ENCODE measurements at places on chromosomes 6 and 20.
A peak's percentile ranks its signal among the peaks of the same experiment; 100 is the strongest.

- DNase-seq: no peak
Observed at GRCh38 chr6:167247814-167248595, 43.1 kb upstream of the UNC93A start.

- no peak for DNase-seq
Observed at GRCh38 chr6:41850861-41851260, 44.3 kb downstream of the USP49 start.

DNA sequence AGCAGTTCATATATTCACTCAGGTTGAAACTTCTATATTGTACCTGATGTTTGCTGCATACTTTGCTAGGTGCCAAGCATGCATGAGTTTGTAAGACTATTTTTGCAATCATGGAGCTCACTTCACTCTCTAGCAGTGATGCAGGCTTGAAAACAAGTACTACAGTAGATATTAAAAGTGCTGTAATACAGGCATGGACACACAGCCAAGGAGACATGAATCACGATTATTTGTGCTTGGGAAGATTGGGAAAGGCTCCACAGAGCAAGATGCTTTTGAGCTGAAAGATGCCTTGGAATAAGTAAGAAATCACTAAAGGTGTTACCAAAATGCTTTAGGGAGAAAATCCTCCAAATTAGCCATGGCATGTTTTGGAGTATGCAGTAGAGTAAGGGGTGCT lies 427.4 kb downstream of the UTRN start:
- DNase-seq: no peak

- DNase-seq: no peak
Observed at GRCh38 chr20:21529863-21530262, 16.0 kb upstream of the NKX2-2 start.

DNA sequence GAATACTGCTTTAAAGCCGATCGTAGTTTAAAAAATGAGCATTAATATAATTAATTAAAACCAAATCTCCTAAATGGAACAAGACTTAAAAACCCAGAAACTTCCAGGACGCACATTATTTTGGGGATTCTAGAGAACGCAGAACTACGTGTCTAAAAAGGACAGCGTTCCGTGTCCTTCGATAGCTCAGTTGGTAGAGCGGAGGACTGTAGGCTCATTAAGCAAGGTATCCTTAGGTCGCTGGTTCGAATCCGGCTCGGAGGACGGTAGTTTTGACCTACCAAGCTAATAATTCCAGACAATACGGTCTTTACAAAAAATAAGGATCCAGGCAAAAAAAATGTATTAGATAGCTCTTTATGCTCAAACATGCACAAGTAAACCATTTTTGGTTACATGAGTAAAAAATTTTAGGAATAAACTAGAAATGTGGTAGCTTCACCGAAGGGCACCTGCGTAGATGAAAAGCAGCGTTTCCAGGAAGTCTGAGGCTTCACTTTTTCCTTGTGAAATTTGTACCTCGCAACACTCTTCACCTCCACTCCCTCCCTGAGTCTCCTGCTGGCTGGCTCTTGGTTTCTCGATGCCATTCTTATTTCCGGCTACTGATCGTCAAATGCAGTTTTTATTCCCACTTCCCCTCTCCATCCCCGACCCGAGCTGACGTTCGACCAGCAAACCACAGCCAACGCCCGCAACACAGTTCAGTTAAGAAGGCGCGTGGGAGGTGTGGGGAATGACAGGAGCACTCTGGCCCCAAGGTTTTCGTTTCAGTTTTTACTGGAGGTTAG lies 19.6 kb upstream of the ABT1 start:
- peak; percentile 27 for DNase-seq

DNA sequence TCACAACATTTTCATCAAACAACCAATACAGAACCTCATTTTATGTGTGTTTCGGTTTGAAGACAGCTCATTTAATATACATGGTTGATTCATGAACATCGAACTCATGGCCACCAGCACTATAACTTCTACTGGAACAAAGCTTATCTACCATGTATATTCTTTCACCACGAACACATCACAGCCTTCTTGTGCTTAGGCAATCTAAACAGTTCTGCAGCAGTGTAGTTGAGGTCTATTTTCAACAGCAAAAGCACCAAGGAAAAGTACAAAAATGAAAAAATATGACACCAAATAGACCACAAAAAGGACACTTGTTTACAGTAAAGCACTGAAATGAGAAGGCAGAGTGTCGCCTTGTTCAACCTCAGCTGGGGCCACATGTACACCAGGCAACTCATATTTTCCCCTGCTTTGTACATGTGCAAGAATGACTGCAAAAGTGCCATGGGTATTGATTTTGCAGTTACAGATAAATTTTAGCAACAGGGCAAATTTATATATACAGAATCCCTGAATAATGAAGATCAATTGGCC lies 25.8 kb upstream of the KCNK5 start:
- DNase-seq: no peak

- DNase-seq: no peak
Observed at GRCh38 chr6:147132889-147133288, 71.3 kb upstream of the STXBP5 start.

- DNase-seq: no peak
Observed at GRCh38 chr6:27761391-27761790, 150.8 kb downstream of the OR2B2 start.

- DNase-seq: no peak
Observed at GRCh38 chr6:37580176-37580955, 80.7 kb upstream of the CCDC167 start.

GRCh38 chr6:78700991-78701390 lies 166.4 kb upstream of the IRAK1BP1 start:
- DNase-seq: no peak

- no peak for DNase-seq
Observed at GRCh38 chr20:20358801-20359200, 9.1 kb upstream of the INSM1 start.

DNA sequence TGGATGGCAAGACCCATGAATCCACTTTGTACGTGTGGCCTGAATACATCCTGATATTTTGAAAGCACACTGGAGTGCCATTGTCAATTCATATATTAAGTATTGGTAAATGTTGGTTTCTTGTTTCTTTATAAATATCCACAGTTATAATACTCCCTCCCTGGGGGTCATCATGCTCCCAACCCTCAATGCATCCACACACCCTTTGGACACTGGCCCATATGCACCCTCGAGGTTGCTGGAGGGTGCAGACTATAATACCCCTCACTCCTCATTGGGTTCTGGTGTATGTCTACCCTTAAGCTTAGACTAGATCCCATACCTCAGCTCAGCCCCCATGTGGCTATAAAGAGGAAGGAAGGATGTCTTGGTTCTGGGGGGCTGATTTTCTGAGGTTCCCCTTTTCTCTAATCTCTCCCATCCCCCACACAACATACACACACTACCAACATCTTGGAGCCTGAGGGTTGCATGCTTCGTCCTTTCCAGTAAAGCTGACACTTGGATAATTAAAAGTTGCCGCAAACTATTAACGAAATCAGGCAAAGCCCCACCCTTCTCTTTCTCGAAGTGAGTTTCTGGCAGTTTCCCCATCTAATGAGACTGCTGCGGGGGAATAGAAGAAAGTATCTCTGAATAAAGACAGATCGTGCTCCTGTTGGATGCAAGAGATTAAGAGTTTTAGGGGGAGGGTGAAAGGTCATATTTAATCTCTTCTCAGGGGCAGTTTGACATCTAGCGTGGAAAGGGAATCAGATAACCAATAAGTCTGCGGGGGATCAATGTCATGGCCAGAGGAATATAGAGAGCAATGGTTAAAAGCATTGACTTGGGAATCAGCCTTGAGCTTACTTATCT lies 7.4 kb downstream of the PIM1 start:
- DNase-seq: no peak

DNA sequence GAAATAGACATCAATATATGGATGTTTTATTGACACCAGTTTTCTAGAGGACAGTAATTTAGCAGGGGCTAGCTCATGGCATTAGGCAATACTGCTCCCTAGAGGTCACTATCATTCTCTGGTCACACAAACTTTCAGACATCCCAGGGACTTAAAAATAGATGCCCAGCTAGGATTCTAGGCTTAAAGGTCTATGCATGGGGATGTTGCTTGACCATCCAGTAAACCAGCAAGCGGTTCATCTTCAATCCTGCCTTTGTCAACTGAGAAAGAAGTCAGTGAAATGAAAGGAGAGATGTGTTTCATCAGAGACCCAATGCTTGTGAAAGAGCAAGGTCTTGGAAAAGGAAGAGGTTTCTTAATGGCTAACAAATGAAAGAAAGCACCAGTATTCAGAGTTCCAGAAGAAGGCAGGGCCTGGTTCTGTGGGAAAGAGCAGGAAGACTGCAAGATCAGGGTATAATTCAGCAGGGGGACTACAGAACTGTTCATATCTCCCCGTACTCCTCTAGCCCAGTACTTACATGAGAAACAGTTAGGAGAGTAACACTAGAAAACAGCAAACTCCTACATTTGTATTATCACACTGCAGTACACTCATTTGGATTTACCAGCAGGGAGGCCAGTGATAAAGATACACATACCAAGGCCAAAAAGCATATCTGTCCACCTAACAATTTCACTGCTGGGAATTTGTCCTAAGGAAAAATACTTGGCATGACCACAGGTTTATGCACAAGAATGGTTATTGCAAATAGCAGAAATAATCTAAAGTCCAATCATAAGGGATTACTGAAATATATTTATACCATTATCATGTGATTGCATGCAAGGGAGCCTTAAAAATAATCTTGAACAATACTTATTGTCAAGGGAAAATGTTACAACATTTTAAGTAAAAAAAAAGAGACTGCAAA lies 151.4 kb upstream of the LAMA2 start:
- no peak for DNase-seq

GRCh38 chr20:47360297-47361056 lies 4.0 kb upstream of the ZMYND8 start:
- no peak for DNase-seq

DNA sequence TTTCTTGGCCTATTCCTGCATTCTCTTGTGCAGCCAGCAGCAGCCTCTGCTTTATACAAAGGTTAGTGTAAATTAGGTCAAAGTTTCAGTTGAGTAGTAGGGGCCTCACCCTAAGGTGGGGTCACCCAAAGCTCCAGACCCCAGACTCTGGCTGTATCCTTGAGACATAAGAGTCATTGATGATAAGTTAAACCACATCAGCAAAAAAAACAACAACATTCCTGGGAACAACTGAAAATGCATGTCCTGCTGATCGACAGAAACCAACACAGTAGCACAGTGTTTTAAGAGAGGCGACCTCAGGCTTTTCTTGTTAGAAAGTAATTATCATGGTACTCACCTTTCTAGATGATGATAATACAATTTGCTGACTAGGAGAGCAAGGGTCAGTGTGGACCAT lies 52.6 kb downstream of the TFAP2A start:
- DNase-seq: no peak

DNA sequence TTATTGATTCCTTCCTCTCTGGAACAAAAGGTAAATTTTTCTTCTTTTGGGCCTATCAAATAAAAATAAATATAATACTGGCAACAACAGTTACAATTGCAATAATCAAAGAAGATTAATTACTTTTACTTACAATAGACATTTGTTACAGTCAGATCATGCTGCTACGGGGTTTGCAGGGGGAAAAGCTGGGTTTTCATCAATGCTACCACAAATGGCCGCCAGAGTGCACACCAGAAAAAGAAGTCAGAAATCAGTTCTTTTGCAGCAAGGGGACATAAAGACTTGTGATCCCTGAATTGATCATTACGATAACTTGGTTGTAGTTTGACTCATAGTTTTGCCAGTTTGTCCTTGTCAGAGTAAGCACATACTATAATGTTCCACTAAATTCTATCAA lies 714.5 kb upstream of the EYS start:
- no peak for DNase-seq
